ENCODE measurements at places on chromosomes 6 and 20.

GRCh38 chr6:12716298-12716916 is at the start of gene PHACTR1:
PHACTR1 (plus strand) TSS chr6:12716767.
- no peak for DNase-seq

DNA sequence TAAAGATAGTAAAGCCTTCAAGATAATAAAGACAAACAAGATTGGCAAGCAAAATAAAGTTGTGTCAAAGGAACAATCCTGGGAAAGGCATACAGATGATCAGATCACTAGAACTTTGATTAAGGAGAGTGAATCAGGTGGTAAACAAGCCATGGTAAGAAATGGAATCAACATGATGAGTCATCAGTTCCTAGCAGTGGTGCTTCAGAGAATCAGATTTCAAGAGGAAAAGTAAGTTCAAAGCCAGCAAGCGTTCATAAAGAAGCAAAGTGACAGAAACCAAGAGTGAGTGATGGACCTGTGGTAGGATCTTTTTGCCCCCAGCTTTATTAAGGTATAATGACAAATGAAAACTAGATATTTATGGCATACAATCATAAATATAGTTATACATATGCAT is 340.4 kb downstream of the TPBG start:
- no peak for DNase-seq

DNA sequence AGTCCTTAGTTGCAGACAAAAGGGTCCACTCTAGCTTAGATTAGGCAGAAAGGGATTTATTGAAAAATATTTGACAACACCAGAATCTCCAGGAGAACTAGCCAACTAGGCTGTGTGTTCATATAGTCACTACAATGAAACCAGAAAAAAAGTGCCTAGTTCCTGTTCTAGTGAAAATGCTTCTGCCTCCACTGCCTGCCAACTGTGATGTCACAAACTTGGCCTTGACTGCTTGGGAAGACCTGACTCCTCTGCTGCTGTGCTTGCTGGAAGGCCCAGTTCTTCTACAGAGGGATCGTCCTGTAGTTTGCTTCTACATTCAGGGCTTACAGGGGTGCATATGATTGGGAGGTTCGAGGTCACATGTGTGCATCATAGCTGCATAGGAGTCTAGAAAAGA is 40.3 kb upstream of the XRN2 start:
- DNase-seq = no peak

- no peak for DNase-seq
These were observed 70.6 kb upstream of the DST start for GRCh38 chr6:56713254-56713672.

DNA sequence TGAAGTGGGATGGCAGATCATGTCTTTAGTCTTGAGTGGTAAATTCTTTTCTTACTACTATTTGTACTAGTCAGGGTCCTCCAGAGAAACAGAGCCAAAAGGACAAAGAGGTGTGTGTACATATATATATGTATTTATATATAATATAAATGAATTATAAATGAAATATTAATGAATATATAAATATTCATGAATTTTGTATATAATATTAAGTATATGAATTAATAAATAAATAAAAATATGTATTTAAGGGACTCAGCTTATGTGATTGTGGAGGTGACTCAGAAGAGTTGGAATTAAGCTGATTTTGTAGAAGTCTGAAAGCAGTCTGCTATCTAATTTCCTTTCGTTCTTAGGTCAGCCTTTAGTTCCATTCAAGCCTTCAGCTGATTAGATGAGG is 265.3 kb upstream of the MMS22L start:
- no peak for DNase-seq

- no peak for DNase-seq
These were observed 12.9 kb downstream of the TGM2 start for GRCh38 chr20:38152175-38152620.

DNA sequence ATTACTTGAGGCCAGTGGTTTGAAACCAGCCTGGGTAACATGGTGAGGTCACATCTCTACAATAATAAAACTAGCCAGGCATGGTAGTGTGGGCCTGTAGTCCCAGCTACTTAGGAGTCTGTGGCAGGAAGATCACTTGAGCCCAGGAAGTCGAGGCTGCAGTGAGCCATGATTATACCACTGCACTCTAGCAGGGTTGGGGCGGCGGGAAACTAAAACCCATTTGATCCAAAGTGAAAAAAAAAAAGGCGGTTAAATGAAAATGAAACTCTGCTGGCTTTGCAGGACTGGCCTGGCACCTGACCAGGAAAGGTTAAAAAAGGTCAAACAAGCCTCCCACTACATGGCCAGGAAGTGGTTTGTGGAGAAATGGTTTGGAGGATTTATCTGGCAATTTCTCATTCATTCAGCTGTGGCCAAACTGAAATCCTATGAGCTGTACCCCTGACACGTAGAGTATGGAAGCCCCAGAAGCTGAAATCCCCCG is 36.6 kb downstream of the MTRES1 start:
- DNase-seq = no peak

GRCh38 chr6:47438481-47439347 is 38.9 kb upstream of the CD2AP start:
- DNase-seq = no peak

GRCh38 chr20:53660078-53660909 is 66.7 kb upstream of the ZNF217 start:
- DNase-seq = peak; percentile 57

- DNase-seq = no peak
These were observed 175.9 kb downstream of the SOX4 start for GRCh38 chr6:21769405-21769861.

- no peak for DNase-seq
These were observed 7.9 kb downstream of the ZNF76 start for GRCh38 chr6:35267446-35267845.

DNA sequence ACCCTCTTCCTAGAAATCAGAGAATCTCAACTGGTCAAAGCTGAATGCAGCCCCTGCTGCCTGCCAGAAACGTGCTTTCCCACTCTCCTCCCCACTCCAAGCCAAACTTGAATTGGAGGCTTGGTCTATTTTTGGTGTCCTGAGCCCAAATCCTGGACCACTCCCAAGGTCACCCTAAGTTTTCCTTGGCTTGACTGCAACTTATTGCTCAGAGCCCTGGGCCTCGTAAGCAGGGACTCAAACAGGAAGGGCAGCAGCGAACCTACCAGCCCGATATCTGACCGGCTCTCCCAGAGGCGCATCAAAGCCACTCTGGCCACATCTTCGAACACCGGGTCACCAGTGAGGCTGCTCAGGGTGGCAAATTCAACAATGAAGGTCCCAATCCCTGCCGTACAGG is 12.7 kb downstream of the EDEM2 start:
- DNase-seq = no peak

GRCh38 chr6:116512111-116512559 is 696 bp downstream of the CALHM5 start:
- no peak for DNase-seq

DNA sequence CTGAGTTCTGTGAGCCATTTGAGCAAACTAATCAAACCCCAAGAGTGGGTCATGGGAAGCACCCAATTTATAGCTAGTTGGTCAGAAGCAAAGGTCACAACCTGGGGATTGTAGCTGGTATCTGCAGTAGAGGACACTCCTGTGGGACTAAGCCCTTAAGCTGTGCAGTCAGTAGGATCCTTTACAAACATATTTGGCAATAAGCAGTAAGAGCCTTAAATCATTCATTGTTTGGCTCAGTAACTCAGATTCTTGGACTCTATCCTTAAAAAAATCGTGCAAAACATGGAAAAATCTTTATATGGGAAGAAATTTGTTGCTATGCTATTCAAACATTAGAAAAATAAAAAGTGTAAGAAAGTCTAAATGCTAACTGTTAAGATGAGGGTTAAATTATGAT is 29.9 kb downstream of the FRK start:
- no peak for DNase-seq

- no peak for DNase-seq
These were observed 41.0 kb downstream of the MOCS1 start for GRCh38 chr6:39893286-39893685.

- DNase-seq = no peak
These were observed 159.3 kb downstream of the CD83 start for GRCh38 chr6:14276667-14277404.

GRCh38 chr20:35344354-35344837 is 52.2 kb upstream of the FAM83C start:
- DNase-seq = no peak

GRCh38 chr20:49297605-49298530 is 20.0 kb upstream of the ZNFX1 start:
- DNase-seq = no peak

DNA sequence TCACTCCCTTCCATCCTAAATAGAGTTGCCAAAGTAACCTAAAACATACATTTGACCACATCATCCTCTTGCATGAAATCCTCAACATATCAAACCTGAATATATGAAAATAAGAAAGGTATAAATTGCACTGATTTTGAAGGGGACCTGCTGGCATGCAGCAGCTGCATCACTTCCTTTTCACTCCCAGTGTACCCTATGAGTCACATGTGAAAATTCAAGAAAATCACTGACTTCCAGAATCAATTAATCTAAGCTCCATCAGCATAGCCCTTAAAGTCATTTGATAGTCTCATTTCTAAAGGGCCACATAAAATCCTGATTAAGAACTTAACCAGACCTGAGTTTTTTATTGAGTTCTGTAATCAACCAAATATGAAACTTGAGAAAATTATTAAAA is 24.3 kb downstream of the SNX14 start:
- DNase-seq = no peak

GRCh38 chr6:43926634-43927531 is 156.9 kb downstream of the VEGFA start:
- DNase-seq = no peak

GRCh38 chr6:34558172-34558714 is 2.1 kb upstream of the SPDEF start:
- no peak for DNase-seq

DNA sequence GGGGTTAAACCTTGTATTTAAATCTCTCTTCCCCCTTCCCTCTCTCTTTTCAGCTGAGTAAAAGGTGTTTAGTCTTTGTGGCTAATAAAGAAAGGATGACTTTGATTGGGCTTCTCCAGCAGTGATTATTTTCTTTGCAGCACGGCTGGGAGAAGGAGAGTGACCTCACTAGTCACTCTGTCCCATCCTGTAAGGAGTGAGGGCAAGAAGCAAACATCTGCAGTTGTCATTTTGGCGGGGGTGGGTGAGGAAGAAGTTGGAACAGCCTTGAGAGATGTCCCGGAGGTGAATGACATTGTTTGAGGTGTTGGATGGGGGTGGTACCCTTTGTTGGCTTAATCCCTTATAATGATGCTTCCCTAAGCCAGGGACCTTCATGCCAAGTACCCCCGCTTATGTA is 223.6 kb downstream of the EYA2 start:
- DNase-seq = no peak

GRCh38 chr20:878511-879307 is 37.4 kb downstream of the ANGPT4 start:
- no peak for DNase-seq

GRCh38 chr20:4038047-4038459 is 22.7 kb upstream of the RNF24 start:
- peak; percentile 63 for DNase-seq

GRCh38 chr20:2358006-2358405 is 22.7 kb upstream of the TGM6 start:
- no peak for DNase-seq

DNA sequence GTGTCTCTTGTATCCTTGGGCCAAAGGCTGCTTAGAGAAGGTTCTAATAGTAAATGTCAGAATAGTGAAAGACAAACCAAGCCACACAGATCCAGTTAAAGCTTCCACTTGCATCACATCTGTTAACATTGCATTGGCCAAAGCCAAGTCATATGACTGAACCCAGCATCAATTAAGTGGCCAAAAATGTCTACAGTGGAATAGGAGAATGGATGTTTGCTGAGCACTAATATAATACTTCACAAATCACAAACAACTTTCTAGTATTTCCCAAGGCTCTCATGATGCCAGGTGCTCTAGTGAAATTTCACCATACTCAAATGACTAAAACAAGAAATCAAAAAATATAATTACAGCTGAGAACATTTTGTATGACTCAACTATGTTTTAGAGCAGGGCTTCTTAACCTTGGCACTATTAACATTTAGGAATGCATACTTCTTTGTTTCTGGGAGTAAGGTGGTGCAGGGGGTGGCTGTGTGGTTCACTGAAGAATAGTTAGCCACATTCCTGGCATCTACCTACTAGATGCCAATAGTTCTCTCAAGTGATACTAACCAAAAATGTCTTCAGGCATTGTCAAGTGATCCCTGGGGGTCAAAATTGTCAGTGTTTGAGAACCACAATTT is 148.0 kb upstream of the SPTLC3 start:
- no peak for DNase-seq

DNA sequence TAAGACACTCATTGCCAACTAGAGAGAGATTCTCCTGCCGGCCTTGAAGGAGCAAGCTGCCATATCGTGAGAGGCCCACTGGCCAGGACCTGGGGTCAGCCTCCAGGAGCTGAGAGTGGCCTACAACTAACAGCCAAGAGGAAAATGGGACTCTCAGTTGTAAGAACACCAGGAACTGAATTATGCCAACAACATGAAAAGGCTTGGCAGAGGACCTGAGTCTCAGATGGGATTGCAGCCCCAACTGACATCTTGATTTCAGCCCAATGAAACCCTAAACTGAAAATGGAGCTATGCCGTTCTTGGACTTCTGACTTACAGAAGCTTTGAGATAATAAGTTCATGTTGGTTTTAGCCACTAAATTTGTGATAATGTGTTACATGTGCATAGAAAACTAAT is 193.5 kb upstream of the LRFN2 start:
- no peak for DNase-seq

DNA sequence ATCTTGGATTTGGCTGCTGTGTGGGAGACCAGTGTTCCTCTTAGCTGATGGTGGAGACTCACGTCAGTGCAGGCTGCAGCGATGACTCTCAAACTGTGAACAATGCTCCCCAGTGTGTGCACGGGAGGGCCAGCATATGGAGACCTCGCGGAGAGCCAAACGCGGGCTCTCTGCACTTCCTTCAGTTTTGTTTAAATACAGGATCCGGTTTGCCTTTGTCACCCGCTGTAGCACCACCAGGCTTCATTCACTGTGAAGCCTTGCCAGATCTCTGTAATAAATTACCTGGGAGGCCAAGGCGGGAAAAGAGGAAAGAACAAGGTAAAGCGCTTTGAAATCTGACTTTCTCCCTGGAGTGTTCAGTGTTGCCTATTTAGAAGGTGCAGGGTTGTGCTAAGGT is 30.7 kb upstream of the TMEM14A start:
- no peak for DNase-seq

DNA sequence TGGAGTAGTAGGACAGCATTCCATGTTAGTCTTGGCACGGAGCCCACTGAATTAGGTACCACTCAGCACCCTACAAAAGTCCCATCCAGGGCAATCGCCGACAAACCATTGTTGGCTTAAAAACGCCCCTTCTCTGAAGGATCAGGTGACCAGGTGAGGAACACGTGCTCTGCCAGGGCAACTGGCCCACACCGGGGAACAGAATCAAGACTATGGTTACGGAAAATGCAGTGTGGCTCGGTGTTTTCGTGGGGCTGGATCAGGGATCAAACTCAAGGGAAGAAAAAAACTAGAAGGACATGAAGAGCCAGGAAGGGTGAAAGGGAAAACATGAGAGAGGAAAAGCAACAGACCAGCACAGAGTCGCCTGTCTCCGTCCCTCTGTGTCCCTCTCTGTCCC is 177.8 kb upstream of the ARID1B start:
- no peak for DNase-seq

Measured in activated CD8-positive, alpha-beta memory T cell treated with anti-CD3 and anti-CD28 coated beads, Interleukin-2, amount 50 U/mL, for 4 hours (primary cell).